NCI-H2029 treated with DMSO at 0.1 percent for 48 hours (cell line): ENCODE measurements at places on chromosomes 1 and 21.

GRCh38 chr1:236341298-236341697, 52.8 kb upstream of the EDARADD start:
- DNase-seq, result no peak

- no peak for DNase-seq
Measured at GRCh38 chr21:41321211-41321907, 4.8 kb downstream of the FAM3B start.

DNA sequence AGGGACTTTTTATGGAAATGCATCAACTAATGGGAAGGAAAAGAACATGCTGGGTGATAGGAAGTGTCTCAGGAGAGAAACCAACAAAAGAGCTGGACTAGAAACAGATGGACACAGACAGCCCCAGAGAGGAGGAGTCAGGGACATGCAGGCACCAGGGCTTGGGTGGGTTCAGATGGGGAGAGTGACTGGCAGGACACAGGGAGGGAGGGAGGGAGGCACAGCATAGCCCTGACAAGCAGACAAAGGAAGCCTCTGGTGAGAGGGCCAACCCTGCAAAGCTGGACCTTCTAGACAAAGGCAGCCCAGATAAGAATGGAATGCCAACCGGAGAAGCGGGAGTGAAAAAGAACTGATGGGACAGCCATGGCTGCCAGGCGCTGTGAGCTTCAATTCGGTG, 568.8 kb downstream of the AJAP1 start:
- no peak for DNase-seq

DNA sequence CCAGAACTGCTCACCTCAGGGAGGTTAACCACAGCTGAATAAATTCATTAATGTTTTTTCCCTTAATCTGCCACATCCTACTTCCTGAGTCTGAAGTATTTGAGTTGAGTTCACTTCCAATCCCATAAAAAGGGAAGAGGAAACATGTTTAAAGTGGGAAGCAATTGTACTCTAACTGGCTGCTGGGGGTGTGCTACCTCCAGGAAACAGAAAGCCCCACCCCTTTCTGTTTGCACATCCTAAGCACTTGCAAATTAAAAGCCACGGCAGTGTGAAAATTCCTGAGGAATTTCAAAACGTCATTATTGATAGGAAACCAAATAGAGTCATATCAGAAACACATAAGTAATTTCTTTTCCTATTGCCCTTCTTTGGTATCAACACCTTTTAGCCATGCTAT, 307.0 kb upstream of the NR5A2 start:
- DNase-seq, result no peak

- DNase-seq, result no peak
Measured at GRCh38 chr1:31575369-31576140, 760 bp upstream of the TINAGL1 start.

DNA sequence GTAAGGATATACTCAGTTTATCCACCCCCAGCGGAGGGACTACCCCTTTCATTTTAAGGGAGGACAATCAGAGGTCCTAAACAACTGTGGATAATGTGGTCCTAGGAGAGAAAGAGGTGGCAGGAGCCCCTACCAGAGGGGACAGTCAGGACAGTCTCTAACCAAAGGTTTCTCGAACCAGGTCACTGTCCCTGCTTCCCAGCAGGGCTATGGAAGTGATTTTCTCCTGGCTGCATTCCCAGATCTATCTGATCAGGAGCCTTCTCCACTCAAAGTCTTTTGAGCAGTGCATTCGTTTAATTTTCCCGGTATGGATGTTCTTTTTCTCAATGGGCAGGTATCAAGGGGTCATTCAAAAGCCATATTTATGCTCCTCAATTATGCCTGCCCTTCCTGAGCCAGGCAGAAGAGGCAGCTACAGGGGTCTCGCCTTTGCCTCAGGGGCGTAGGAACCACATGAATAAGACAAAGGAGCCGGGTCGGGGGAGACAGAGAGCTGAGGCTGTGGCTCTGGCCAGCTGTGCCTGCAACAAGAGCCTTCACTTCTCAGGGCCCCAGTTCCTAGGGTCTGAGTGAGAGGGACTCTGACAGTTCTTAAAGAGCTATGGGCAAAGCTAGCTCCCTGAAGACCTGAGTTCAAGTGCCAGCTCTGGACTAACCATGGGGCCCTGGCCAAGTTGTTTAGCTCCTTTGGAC, 62.5 kb upstream of the DMRTB1 start:
- no peak for DNase-seq

GRCh38 chr1:109891930-109892329, 18.7 kb upstream of the CSF1 start:
- DNase-seq, result no peak

DNA sequence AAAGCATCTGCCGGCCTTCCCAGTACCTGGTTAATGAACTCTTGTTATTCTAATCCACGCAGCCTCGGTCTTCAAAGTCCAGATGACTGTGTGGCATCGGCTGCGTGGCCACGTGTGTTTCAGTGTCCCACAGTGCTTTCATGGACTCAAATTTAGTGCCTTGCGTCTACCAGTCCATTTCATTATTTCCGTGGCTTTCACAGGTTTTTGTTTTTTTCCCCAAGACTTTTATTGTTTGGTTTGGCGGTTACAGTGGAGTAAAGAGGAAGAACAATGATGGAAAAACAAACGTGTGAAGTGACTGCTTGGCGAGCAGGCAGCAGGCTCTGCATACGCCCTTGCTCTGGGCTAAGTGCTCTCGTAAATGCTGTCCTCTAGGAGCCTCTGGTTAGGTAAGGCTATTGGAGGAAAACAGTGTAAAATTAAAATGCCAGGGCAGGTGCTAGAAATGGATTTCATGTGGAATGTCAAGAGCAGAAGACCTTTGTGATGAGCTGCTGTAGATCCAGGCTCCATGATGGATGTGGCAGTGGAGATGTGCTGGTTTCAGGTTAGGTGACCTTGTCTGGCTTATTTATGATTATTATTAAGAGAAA, 536.3 kb downstream of the KIF26B start:
- DNase-seq, result peak; percentile 79

- DNase-seq, result no peak
Measured at GRCh38 chr1:183571678-183572268, 18.5 kb downstream of the NCF2 start.

DNA sequence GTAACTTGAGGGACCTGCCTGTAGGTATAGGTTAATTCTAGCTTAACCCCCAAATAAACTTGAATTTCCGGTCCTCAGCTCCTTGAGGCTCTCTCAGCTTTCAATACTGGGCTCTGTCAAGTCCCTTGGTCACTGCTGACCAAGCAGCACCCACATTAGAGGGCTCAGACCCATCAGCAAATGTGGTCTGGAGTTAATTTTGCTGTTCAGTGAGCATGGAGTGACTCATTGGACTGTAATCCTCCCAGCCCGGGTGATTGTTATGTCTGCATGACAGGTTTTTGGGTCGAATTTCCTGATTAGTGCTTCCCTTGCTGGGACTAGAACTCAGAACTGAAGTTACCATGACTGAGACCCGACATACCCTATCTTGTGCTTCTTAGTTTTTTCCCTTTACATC, 130.6 kb downstream of the URB2 start:
- DNase-seq, result no peak

GRCh38 chr1:10888791-10889649, 92.6 kb upstream of the CASZ1 start:
- no peak for DNase-seq
